ENCODE measurements at places on chromosomes 13 and 19.

- no peak for DNase-seq
These were observed 343.9 kb downstream of the OXGR1 start for GRCh38 chr13:96650301-96650886.

- peak; percentile 40 for DNase-seq
These were observed 941 bp downstream of the MYPOP start for GRCh38 chr19:45901432-45901911.

- no peak for DNase-seq
These were observed 198.7 kb upstream of the SERP2 start for GRCh38 chr13:44174769-44175425.

DNA sequence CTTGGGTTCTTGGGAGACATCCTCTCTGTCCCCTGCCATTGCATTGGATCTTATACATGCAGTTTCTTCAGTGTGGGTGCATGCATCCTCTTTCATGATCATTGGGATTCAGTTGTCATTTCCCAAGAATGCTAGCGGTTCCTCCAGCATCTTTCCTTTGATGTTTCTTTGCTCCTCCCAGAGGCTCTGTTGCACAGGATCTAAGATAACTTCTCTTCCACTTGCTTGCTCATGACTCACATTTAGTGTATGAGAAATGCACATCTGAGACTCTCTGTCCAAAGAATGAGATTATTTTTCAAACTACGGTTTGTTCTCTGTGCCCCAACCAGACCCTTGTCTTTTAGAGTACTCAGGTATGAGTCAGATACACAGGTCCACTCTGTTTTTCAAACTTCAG is 197.1 kb downstream of the NDFIP2 start:
- no peak for DNase-seq

GRCh38 chr13:99221567-99222239 is 21.0 kb downstream of the UBAC2 start:
- DNase-seq: no peak

GRCh38 chr13:30128095-30128494 is 179.3 kb downstream of the KATNAL1 start:
- DNase-seq: no peak

- DNase-seq: no peak
These were observed 127.0 kb downstream of the CDK8 start for GRCh38 chr13:26380930-26381329.

- DNase-seq: no peak
These were observed 108.6 kb downstream of the ELF1 start for GRCh38 chr13:40910324-40911050.

- no peak for DNase-seq
These were observed 118.3 kb upstream of the RNF113B start for GRCh38 chr13:98295371-98295770.

- no peak for DNase-seq
These were observed 2.9 kb downstream of the SUPT5H start for GRCh38 chr19:39448271-39448670.

DNA sequence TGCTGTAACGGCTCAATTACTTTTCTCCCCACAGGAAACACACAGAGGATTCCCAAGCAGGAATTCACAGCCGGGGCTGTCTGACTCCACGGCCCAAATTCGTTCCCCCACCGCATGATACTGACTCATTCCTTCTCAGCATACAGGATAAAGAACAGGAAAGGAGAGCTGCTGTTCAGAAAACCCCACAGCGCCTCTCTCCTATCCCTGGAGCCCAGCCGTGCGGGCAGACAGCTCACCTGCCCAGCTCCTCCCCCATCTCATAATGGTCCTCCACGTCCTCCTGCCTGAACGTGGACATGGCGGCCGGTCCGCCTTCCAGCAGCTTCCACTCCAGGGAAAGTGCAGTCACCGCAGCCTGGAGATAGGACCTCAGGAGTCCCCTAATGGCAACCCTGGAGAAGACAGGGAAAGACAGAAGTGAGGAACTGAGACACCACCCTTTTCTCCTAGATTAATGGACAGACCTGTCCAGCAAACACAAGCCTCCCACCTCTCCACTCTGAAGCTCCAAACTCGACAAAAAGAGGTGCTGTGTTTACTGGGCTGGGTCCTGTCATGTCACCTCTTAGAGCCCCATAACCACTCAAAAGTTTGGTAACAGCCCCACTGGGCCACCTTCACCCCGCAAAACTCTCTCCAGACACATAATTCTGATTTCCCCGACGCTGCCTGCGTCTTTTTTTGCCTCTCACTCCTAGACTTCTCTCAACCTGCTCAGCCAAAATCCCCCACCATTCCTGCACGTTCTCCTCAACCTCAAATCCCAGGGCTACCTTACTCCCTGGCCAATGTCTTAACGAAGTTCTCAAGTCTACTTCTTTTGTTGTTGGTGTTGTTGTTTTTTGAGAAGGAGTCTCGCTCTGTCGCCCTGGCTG is 1.2 kb downstream of the DAPK3 start:
- DNase-seq: no peak

GRCh38 chr13:40231311-40231710 is 435.1 kb downstream of the FOXO1 start:
- DNase-seq: no peak

- no peak for DNase-seq
These were observed 36.5 kb downstream of the GJA3 start for GRCh38 chr13:20124303-20124702.

DNA sequence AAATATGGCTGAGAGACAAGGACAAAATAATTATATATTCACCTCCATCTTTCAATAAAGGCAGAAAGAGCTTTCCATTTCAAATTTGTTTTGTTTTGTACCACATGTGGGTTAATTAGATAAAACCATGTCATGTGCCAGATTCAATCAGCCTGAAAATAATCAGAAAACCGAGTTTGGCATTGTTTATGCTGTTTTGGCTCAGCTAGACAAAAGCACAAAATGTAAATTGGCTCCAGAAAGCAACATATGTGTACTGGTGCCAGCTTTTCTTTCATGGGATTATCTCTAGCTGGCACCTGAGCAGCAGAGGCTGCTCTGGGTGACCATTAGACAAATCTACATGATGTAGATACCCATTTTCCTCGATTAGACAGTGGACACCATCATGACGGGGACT is 9.2 kb upstream of the DNAJC15 start:
- no peak for DNase-seq

- peak; percentile 39 for DNase-seq
These were observed 105.4 kb downstream of the WDFY2 start for GRCh38 chr13:51689663-51689996.

GRCh38 chr19:3100747-3101730 is 6.9 kb downstream of the GNA11 start:
- no peak for DNase-seq

DNA sequence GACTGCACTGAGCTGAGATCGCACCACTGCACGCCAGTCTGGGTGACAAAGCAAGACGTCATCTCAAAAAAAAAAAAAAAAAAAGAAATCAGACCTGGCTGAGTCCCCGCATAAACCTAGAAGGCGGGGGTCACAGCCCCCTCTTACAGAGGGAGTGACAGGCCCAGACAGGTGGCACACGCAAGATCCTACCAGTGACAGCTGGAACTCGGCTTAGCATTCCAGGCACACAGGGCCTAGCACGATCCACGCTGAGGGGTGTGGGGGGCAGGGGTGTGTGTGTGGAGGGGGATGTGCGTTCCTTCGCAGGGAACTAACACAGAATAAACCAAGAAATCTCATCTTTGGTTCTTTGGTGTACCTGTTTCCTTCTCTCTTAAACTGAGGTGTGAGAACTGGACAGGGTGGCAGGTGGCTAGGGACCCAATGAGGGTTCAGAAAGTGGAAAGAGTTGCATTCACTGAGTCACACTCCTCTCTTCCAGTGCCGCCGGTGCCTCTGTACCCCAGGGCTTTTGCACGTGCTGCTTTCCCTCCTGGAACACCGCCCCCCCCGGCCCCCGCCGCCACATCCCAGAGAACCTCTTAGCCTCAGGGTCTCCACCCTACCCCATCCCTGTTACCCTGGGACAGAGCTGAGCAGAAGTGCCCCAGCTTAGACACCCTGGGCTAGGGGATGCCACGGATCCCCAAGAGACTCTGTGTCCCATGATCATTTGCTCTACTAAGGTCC is 5.0 kb downstream of the SGTA start:
- DNase-seq: no peak

DNA sequence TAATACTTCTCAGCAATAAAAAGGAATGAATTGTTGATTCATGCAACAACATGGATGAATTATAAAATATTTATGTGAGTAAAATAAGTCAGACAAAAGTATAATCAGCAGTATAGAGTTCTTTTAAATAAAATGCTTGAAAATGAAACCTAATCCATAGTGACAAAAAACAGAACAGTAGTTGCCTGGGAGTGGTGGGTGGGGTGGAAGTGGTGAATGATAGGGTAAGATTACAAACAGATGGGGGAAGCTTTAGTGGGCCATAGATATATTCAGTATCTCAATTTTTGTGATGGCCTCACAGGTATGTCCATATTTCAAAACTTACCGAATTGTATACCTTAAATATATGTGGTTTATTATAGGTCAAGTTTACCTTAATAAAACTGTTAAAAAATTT is 124.9 kb upstream of the UBL3 start:
- DNase-seq: no peak

DNA sequence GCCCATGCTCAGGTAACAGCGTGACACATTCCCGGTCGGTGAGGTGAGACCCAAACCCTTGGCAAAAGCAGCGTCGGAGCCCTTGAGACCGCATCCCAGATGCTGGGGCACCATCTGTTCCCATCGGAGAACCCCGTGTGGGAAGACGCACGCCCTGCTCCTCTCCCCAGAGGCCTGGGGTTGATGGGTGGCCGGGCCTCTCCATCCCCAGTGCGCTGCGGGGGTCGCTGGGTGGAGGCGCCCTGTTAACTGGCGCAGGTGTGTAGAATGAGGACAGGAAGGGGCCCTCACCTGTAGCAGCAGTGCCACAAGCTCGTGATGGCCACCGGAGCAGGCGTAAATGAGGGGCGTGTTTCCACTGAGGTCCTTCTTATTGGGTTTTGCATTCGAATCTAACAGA is 24.6 kb downstream of the PDCD5 start:
- DNase-seq: no peak

GRCh38 chr13:30141775-30142485 is 165.4 kb downstream of the KATNAL1 start:
- no peak for DNase-seq

DNA sequence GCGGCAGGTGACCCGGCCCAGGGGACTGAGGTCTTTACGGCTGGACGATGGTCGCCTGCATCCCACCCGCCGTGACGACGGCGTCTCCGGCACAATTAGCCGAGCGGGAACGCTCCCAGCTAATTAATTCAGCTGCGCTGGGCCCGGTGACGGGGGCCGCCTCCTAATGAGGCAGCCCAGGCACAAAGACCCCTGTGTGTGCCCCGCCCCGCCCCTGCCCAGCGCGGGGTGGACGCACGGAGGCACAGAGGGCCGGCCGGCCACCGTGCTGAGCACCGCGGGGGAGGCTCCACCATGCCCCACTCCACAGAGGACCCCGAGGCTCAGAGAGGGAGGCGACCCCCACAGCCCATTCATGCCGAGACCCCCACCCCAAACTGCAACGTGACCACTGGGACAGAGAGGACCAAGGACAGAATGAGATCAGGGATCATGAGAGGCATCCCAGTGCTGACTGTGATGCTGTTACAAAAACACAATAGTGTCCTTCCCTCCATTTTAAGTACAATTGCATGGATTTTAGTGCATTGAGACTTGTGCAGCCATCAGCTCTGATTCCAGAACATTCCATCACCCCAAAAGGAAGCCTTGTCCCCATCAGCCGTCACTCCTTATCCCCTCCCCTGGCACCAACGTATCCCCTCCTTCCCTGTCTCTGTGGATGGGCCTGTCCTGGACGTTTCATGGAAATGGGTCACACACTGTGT is 17.0 kb downstream of the EFNA2 start:
- DNase-seq: peak; percentile 26

GRCh38 chr19:43464134-43464775 is 1.2 kb downstream of the LYPD3 start:
- no peak for DNase-seq

DNA sequence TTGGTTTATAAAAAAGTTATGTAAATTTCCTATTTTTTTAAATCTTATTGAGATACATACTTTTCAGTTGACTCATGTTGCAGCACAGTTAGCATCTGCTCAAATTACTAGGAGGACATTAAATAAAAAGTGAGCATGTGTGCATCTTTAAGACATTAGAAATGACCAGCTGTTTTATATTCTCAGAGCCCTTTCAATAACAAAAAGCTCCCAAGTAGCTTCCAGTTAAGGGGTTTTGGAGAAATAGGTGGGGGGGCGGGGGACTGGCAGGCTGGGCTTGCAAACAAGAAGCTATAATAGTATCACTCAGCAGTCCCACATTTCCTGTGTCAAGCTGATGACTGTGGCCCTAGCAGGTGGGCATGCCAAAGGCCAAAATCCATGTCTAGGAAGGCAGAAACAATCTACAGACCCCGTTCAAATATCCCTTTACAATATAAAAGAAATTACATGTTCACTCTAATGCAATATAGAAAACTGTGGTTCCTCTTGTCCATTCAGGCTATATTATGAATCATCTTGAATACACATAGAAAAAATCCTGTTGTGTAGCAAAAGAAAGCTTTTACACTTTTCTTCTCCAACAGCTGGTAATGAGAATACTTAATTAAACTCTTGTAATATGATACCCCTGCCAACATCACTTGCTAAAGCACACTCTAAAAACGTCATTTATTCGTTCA is 1713.2 kb upstream of the SLC10A2 start:
- no peak for DNase-seq

DNA sequence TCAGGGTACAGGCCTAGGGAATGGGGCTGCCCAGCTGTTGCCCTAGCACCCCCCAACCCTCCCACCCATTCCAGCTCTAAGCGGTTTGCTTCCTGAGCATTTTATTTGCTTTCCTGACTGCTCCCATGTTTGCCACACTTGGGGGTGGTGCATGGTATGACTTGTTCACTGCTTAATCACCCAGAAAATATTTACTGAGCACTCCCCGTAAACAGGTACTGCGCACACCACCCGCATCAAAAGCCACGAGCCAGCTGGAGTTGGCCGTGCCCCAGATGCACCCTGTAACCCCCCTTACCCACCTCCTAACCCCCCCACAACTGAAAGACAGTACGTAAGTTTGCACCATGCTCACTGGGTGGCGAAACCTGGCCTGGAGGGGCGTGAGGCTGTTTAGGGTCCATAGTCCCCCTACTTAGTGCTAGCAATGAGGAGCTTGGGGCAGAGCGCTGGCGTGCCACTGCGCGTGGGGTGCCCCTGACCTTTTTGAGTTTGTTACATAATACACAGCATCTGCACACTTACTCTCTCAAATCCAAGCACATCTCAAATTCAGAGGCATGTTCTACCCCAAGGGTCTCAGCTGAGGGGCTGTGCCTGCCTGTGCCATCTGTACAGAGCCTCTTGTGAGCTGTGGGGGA is 29.8 kb downstream of the DPF1 start:
- peak; percentile 10 for DNase-seq

- no peak for DNase-seq
These were observed 6.8 kb downstream of the PTPRS start for GRCh38 chr19:5333581-5334365.

Data from NCI-H1417 (cell line).